ENCODE measurements at places on chromosomes 2 and 18. TPM values are rescaled to one million over a fixed set of nuclear protein-coding genes. Genes with fewer than 3 reads are reported as not detected.

NEURL3 gene
- not detected for total RNA-seq

BOLL gene
- not detected for total RNA-seq

STON1 gene
- 9.7 TPM for total RNA-seq

BBS5 gene
- total RNA-seq: 6.3 TPM

IL1RL2 gene
- total RNA-seq: 0.07 TPM

CBLN2 gene
- total RNA-seq: 0.27 TPM

EVX2 gene
- not detected for total RNA-seq

DRC1 gene
- total RNA-seq: not detected

GAD1 gene
- total RNA-seq: 0.14 TPM

TEKT4 gene
- total RNA-seq: not detected

LRPPRC gene
- 143 TPM for total RNA-seq

LRRTM4 gene
- total RNA-seq: not detected

SNED1 gene
- total RNA-seq: 23.1 TPM

NT5DC4 gene
- total RNA-seq: not detected

SLC5A7 gene
- total RNA-seq: not detected

SPP2 gene
- total RNA-seq: not detected

C18orf54 gene
- total RNA-seq: 26.9 TPM

PIGN gene
- 61.3 TPM for total RNA-seq

CDH19 gene
- total RNA-seq: not detected

IKZF2 gene
- 0.93 TPM for total RNA-seq

FSIP2 gene
- total RNA-seq: 0.27 TPM

OSR1 gene
- 0.07 TPM for total RNA-seq

SH3RF3 gene
- 7.3 TPM for total RNA-seq

CD226 gene
- 0.53 TPM for total RNA-seq

TMEM87B gene
- 72.9 TPM for total RNA-seq

PJVK gene
- 0.80 TPM for total RNA-seq

EFEMP1 gene
- 2,356 TPM for total RNA-seq

PCARE gene
- total RNA-seq: not detected

PSTPIP2 gene
- total RNA-seq: 4.7 TPM

SLC40A1 gene
- total RNA-seq: 34.2 TPM

ACMSD gene
- not detected for total RNA-seq

TTC39C gene
- 8.8 TPM for total RNA-seq

ATIC gene
- total RNA-seq: 28.2 TPM

Measured in thoracic aorta endothelial cell (primary cell).